Thymus (tissue), 14 donors: ENCODE measurements at places on chromosomes 7 and 10.

DNA sequence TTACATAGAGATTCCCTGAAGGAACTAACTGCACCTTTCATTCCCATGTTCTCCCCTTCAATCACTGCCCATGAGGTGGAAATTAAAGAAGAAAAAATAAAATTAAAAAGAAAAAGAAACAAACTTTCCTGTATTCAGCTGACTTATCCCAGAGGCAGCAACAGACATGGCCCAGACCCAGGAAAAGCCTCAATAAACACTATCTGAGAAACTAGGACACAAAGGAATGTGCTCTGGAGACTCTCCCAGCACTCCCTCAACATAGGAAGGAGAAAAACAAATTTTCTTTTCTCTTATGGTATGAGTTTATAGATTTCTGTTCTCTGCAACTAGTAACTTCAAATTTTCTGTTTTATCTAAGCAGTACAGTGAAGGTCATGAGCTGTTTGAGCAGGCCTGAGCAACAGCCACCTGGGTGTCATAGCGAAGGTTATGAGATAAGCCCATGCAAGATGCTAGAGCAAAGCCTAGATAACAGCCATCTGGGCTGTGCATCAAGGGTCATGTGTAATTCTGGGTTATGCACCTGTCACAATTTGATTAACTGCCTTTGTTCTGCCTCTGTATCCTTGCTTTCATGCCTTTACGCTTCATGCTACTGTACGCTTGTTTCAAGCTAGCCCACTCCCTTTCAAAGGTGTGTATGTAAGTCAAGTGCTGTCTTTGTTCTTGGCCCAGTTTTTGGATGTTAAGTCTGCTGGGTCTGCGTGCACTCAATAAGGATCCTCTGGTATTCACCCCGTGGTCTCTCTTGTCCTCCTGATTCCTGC, 11.0 kb upstream of the OR6B1 start:
- DNase-seq: no peak

GRCh38 chr10:126402721-126403695, 14.7 kb upstream of the ADAM12 start:
- no peak for DNase-seq

DNA sequence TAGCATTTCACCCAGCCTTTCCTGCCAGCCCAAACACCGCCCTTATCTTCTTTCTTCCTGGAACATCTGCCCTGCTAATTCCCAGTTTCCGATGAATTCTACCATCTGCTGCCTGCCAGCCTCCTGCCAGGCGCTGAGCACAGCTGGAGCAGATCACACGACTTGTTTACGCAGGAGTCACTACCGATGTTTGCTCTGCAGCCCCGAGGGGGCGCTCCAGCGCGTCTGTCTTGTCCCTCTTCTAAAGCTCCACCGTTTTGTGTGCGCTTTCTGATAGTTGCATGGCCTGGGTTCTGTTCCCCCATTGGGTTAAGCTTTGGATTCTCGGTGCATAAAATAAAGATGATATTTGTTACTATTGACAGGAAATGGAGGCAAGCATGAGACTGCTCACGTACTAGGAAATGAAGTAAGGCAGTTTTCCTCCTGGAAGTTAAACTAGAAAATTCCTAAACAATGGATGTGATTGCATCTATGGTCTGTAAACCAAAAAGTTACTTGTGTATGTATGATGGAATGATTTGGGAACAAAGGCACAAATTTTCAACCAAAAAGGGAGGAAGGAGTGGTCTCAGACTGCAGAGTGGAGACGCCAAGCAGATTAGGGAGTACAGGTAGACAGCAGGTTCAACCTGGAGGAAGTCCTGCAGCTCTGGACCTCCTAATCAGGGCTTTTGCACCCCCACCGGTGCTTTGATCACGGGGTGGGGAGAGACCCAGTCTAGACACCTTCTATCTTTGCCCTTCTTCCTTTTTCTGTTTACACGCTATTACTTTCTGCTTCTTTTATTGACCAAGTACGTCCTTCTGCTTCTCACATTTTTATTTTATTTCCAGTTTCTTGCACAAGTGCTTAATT, 2.2 kb upstream of the RBM17 start:
- DNase-seq: peak; percentile 93

GRCh38 chr7:129351320-129351719, 82.9 kb upstream of the STRIP2 start:
- no peak for DNase-seq

- no peak for DNase-seq
Measured at GRCh38 chr10:43395571-43396060, 13.4 kb downstream of the HNRNPF start.

- DNase-seq: no peak
Measured at GRCh38 chr7:435630-436366, 83.8 kb downstream of the PDGFA start.

DNA sequence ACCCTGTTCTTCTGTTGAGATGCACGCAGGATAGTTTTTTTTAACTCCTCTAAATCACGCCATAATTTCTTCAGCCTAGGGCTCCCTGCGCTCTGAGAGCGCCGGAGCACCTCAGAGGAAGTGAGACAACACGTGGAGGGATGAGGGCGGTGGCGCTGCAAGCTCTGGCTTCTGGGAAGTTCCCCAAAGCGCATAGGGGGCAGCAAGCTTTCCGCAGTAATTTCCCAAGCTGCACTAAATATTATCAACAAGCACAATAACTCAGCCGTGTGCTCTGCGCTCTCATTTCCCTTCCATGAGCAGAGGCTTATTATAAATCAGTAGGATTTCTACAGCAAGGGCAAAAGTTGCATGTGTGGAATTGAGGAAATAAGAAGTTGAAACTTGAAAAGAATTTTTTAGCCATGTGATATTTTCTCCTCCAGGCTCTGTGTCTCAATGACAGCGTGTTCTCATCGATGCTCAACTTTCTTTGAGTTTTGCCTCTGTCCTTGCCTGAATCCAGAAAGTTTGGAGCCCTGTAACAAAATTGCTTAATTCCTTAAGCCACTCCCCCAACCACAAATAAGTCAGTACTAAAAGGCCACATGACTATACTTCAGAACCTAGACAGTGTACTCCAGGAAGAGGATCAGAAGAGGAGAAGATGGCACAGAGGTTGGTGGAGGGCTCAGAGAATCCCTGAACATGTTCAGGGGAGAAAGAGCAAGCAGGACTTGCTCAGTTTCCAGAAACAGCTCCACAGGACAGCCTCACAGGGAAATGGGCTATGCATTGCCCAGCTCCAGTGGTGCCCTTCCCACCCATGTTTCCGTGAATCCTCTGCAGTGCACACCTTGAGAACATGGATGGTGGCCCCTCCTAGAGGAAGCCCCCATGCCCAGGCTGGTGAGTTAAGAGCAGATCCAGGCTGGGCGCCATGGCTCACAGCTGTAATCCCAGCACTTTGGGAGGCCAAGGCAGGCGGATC, 221.5 kb upstream of the GHITM start:
- peak; percentile 20 for DNase-seq
